ENCODE measurements at places on chromosomes 3 and 15.

DNA sequence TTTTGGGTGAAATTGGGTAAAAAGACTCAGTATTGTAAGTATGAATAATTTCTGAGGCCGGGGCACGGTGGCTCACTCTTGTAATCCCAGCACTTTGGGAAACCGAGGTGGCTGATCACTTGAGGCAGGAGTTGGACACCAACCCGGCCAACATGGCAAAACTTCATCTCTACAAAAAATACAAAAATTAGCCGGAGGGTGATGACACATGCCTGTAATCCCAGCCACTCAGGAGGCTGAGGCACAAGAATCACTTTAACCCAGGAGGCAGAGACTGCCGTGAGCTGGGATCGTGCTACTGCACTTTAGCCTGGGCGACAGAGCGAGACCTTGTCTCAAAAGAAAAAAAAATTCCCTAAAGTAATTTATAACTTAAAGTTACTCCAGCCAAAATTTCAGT is 162.2 kb downstream of the APBA2 start:
- no peak for DNase-seq

- no peak for DNase-seq
These were observed 495.4 kb downstream of the FOXP1 start for GRCh38 chr3:71088019-71088708.

GRCh38 chr15:29129926-29130325 is 139.7 kb downstream of the NSMCE3 start:
- DNase-seq, result no peak

- DNase-seq, result no peak
These were observed 14.5 kb upstream of the ONECUT1 start for GRCh38 chr15:52804526-52805081.

- DNase-seq, result peak; percentile 33
These were observed 179.9 kb upstream of the C2CD4B start for GRCh38 chr15:62344806-62345539.

DNA sequence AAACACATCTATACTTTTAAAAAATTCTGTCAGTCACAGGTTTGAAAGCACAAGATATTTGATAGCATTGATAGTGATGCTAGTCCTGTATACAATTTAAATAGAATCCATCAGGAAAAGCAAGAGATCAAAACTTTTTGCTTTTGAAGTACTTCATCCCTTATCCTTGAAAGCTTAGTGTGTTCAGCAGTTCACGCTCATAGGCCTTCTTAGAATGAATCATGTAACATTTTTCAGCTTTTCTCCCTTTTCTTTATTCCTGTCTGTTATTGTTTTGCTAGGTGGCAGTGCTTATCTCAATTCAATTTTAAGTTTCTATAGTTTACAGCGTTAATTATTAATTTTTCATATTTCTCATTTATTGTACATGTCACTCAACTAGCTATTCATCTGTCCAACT is 69.1 kb downstream of the FGF7 start:
- DNase-seq, result no peak

DNA sequence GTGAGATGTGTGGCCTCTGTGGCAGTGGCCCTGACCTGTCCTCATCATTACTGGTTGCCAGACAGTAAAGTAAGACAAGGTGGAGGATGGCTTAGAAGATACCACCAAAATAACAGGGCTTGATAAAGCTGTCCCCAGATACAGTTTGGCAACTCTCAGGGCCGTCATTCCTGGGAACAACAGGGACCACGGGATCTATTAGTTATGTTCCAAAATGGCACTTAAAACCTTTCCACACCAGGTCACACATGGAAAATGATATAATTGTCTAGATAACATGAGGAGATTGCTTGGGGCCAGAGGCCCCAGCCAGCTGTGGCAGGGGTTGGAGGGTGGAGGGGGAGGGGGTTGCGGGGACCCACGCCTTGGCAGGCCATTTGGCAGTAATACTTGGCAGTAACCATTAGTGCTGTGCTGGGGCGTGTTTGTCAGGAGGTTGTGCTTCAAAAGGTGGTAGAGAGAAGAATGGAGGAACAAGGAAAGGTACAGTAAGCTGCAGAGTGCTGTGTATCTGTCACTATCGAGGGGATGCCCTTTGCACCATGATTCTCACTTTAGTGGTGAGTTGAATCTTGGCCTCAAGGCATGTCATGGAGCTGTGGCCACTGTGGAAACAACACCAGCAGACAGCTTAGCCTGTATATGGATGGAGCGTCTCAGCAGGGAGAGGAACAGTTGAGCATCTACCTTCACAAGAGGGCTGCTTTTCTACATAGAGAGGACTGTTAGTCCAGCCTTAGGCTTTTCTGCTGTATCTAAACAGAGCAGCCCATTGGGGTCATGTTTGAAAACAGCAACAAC is 14.0 kb downstream of the PLCL2 start:
- no peak for DNase-seq

DNA sequence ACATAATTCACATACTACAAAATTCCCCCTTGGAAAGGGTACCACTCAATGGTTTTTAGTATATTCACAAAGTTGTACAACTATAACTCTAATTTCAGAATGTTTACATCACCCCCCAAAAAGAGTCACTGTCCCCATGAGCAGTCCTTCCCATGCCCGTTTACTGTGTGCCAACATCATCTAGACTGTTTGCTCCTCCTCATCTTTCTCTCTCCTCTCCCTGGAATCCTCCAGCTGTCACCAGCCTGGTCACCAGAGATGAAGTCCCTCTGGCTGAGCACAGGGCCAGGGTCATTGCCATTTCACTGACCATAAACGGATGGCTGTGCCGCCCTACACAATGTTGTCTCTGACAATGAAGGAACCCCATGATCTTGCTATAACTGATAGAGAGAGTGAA is 45.2 kb downstream of the C2CD4B start:
- DNase-seq, result no peak

- DNase-seq, result peak; percentile 84
These were observed at the start of gene SCAPER for GRCh38 chr15:76905013-76905839. SCAPER (minus strand) TSS chr15:76905340; CDS start chr15:76883817, 21,523 bp downstream.

DNA sequence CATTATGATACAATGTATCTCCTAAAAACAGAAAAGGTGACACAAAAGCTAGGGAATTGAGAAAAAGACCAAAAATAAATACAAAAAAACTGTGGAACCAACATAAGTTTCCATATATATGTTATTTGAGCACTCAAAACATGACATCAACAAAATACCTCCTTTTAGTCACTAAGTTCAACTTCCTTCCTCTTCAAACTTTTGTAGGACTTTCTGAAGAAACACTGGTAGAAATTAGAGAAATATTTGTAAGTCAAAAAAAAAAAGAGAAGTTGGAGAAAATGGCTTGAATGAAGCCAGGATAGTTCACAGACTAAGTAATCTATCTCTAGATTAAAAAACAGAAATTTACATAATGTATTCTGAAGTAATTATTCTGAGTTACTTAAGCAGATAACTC is 208.4 kb upstream of the ALCAM start:
- DNase-seq, result no peak

- no peak for DNase-seq
These were observed 21.6 kb downstream of the PLA2G4B start for GRCh38 chr15:41860049-41860828.

- peak; percentile 64 for DNase-seq
These were observed 536.9 kb downstream of the ZIC1 start for GRCh38 chr3:147945968-147946519.

GRCh38 chr3:157789162-157789561 is 285.9 kb upstream of the VEPH1 start:
- DNase-seq, result peak; percentile 83

- peak; percentile 24 for DNase-seq
These were observed 1271.0 kb downstream of the NSUN3 start for GRCh38 chr3:95333826-95334225.

DNA sequence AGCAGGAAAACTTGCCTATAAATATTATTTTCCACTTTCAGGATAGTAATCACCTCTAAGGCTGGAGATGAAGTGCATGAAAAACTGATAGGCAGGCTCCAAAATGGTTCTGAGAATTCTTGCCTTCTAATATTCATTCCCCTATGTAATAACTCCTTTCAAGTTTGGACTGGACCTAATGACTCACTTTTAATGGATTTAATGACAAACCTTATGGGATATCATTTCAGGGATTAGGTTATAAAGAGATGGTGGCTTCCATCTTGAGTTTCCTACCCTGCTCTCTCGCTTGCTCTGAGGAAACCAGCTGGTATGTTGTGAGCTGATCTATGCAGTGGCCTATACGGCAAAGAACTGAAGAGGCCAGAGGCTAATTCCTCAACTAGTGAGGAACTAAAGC is 192.0 kb downstream of the BCHE start:
- DNase-seq, result no peak

GRCh38 chr15:38455092-38455491 is 1.2 kb downstream of the FAM98B start:
- no peak for DNase-seq

DNA sequence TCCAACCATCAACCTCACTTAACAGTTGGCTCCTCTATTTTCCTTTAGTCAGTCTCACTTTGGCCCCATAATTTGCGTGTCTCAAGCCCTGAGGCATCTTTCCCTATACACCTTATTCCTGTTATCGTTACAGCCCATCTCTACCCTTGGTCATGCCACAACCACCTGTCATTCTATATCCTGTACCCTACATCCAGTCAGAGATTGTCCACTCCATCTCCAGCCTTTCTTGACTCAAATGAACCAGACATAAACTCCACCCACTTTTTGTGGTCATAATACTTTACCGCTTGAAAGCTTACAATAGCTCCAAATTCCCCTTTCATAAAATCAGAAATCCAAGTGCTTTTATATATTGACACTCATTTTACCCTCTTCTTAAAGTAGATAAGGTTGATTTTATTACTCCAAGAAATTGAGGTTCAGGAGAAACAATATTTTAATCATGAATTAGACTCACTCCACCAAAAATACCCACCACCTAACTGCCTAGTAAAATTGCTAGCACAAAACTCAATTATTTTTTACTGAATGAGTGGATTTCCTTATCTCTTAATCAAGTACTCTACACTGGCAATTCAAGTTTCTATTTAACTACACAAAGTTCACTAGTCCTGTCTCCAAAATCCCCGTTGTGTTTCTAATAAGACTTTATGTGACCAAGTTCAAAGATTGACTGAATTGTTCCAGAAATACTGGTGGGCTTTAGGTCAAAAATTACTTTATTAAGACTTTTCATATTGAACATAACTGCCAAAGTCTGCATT is 9.1 kb downstream of the CCR4 start:
- DNase-seq, result no peak

DNA sequence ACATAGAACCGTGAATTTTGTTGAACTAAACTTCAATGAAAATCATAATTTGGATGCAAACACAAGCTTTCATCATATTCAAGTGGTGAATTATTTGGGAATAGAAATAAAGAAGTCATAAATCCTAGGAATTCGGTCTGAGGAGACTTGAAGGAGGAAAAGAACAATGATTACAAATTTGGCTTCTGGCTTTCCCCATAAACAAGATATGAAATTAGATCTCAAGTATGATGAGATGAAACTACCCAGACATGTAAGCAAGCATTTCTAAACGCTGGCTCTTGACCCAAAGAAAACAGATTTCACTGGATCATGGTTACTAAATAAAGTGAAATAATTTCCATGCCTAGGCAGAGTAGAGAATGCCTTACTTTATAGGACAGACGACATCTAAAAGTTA is 146.9 kb upstream of the LRTM1 start:
- no peak for DNase-seq

- DNase-seq, result no peak
These were observed 159.0 kb upstream of the CTNNB1 start for GRCh38 chr3:41040256-41040655.

GRCh38 chr3:32148351-32148750 is 41.9 kb downstream of the GPD1L start:
- DNase-seq, result no peak

Data from HT1080 (cell line).